ENCODE measurements at places on chromosomes 7 and 10.
A peak's percentile ranks its signal among the peaks of the same experiment; 100 is the strongest.

DNA sequence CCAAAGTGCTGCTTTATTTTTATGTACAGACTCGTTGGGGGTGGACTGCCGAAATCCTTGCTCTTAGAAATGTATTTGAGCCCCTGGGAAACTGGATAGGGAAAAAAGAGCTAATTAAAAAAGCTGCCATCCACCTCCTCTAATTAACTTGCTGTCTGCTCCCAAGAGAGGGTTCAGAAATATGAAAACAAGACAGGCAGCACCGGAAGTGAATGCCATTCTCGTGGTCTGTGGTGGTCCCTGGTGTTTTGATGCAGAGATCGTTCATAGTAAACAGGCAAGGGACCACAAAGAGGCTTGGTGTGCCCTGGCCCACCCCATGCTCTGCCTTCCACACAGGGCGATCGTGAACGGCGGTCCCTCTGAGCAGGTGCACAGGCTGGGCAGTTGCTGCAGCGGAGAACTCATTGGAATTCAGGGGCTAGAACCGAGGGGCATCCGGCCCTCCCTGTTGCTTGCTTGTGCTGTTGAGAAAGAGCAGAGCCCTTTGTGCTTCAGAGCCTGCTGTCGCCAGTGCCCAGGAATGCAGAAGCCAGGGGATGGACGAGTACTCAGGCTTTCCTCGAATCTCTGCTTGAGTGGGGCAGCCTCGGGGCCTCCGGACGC lies 79.1 kb upstream of the BTBD16 start:
- no peak for DNase-seq

- DNase-seq: no peak
Observed at GRCh38 chr7:142832417-142832816, 22.5 kb upstream of the EPHB6 start.

GRCh38 chr10:48235501-48235900 lies 39.0 kb downstream of the FRMPD2 start:
- no peak for DNase-seq

DNA sequence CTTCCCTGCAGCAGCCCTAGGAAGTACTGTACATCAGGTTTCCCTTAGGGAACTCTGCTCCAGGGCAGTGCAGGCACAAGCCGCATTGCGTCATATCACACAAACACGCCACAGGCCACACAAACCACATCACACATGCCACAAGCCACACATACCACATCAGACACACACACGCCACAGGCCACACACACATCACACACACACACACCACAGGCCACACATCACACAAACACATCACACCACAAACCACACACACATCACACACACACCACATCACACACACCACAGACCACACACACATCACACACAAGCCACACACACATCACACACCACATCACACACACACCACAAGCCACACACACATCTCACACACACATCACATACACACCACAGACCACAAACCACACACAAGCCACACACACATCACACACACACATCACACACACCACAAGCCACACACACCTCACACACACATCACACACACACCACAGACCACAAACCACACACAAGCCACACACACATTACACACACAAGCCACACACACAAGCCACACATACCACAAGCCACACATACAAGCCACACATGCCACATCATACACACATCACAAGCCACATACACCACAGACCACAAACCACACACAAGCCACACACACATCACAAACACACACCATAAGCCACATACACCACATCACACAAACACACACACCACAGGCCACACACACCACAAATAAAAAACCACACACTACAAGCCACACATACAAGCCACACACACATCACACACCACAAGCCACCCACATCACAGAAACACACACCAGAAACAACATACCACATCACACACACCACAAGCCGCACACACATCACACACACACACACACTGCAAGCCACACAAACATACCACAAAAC lies 53.4 kb downstream of the TMEM209 start:
- peak; percentile 65 for DNase-seq

GRCh38 chr7:45881759-45882464 lies 6.4 kb upstream of the IGFBP1 start:
- peak; percentile 44 for DNase-seq

DNA sequence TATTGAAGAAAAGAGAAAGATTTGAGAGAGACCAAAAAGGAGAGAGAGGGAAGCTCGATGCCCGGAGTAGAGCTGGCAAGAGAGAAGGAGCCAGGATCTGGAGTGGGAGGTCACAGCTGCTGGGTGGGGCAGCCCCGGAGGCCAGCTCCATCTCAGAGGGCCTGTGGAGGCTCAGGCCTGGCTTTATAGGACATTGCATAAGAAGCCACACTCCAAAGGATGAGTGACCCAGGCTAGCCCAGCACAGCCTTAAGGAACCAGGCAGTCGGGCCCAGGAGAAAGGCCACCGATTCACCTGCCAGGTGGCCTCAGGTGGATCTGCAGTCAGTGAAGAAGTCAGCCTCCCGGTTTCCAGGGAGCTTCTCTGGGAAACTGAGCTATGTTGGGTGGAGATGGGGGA lies 676 bp downstream of the PLAC9 start:
- no peak for DNase-seq

- DNase-seq: no peak
Observed at GRCh38 chr7:136061433-136061832, 84.3 kb upstream of the MTPN start.

GRCh38 chr7:51142741-51143385 lies 173.7 kb downstream of the COBL start:
- DNase-seq: no peak

GRCh38 chr7:5418285-5418582 lies 5.4 kb downstream of the TNRC18 start:
- no peak for DNase-seq

DNA sequence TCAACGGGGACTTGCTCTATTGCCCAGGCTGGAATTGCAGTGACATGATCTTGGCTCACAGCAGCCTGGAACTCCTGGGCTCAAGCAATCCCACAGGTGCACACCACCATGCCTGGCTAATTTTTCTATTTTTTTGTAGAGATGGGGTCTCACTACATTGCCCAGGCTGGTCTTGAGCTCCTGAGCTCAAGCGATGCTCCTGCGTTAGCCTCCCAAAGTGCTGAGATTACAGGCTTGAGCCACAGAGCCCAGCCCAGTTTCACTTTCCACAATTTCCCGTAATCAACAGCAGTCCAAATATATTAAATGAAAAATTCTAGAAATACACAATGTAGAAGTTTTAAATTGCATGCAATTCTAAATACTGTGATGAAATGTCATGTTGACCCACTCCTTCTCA lies 24.0 kb downstream of the SEPTIN14 start:
- no peak for DNase-seq

GRCh38 chr7:3482147-3482921 lies 181.3 kb downstream of the SDK1 start:
- peak; percentile 33 for DNase-seq

GRCh38 chr10:27625452-27626211 lies 120.0 kb downstream of the MKX start:
- DNase-seq: peak; percentile 76

DNA sequence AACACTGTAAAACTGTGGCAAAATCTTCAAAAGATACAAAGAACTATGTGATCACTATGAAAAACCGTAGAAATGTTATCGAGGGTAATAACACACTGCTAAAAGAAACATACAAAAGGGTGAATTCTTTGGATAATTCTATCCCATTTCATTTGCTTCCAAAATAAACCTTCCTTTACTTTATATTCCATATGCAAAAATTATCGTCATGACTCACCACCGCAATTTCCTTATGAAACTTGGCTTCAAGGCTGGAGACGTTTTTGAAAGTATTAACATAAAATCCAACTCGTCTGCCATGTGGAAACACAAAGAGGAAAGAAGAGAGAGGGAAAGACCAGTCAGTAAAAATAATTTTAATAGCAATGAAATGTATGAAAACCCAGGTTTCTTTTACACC lies 165.2 kb downstream of the AMPH start:
- peak; percentile 73 for DNase-seq

GRCh38 chr10:46235705-46236545 lies 50.9 kb upstream of the ANTXRL start:
- DNase-seq: no peak

DNA sequence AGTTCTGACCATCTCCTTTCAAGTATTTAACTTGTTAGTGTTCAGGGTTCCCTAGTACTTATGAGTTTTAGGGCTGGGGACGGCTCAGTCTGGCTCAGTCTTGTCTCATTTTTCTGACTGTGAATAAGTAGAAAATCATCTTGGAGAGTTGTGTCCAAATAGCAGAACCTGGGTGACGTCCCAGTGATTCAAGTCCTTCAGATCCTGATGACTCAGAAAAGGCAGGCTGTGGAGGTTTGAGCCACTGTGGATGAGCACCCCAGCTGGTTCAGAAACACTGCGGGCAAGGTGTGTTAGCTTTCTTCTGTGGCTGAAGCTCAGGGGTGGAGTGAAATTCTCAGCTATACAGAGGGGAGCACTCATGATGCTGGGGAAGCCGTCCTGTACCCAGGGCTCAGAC lies 154.4 kb upstream of the NPY start:
- DNase-seq: peak; percentile 78

GRCh38 chr7:29375641-29376562 lies 181.3 kb downstream of the CHN2 start:
- DNase-seq: peak; percentile 28

DNA sequence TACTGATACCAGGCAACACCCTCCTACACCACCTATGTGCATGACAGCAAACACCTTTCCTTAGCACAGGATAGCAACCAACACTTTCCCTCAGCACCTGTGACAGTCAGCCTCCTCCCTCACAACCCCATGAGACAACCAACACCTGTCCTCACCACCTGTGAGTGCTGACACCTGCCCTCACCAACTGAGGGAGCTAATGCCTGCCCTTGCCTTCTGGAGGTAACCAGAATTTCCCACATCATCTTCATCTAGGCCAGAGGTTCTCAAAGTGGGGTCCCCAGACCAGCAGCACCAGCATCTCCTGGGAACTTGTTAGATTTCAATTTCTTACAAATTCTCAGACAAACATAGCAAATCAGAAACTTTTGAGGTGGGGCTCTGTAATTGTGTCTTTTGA lies 112.5 kb downstream of the GRID1 start:
- DNase-seq: no peak

- peak; percentile 40 for DNase-seq
Observed at GRCh38 chr7:93160410-93160809, 12.2 kb upstream of the SAMD9L start.

GRCh38 chr7:2596464-2597272 lies 35.1 kb upstream of the TTYH3 start:
- no peak for DNase-seq

GRCh38 chr7:135151533-135151932 lies 3.7 kb downstream of the TMEM140 start:
- DNase-seq: no peak

DNA sequence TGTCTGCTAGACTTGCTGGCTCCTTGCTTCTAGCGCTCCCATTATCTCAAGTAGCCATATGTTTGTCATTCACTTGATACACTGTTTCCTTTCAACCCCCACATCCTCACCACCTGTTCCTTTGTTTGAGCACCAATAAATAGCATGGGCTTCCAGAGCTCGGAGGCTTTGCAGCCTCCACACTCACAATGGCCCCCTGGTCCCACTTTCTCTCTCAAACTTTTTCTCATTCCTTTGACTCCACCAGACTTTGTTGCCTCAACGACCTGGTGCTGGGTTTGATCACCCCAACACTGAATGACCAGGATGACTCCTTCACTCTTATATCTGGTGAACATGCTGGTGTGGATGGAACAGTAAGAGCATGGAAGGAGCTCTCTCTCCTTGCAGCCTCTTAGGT lies 114.5 kb upstream of the TRIM24 start:
- no peak for DNase-seq

GRCh38 chr10:99975942-99976809 lies 33.6 kb downstream of the DNMBP start:
- peak; percentile 65 for DNase-seq

DNA sequence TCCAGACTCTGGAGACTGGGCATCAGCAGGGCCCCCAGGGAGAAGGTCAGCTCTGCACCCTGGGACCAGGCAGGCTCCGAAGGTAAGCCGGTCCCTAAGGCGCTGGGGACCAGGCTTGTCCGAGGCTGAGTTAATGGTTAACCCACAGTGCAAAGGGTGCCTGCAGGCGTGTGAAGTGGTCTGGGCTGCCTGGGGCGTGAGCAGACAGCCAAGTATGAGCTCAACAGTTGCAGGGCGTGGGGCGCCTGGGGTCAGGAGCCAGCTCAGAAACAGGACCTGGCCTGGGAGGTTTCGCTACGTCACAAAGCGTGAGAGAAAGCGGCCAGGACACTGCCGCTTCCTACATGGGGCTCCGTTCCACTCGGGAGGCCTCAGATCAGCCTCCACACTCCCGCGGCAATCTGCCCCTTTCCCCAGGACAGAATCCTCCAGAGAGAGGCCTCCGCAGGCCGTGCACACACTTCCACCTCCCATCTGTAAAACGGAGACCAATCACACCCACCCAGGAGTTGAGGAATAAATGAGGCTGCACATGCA lies 16.0 kb downstream of the PDGFA start:
- DNase-seq: no peak

GRCh38 chr10:109762555-109762954 lies 160.8 kb downstream of the XPNPEP1 start:
- DNase-seq: no peak

DNA sequence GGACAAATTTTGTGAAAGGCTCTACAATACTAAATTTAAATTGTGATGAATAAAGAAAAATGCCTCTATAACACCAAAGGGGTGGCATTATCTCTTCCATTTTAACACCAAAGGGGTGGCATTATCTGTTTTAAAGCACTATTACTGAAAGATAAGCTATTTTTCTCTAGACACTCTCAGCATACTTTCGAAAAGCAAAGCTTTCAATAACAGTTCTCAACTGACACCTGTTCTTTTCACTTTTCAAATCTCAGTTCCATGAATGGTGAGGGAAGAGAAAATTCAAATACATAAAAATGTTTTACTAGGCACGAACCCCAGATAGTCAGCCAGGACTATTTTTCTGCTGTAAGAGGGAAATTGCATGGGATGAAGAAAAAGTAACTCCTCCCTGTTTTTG lies 103.8 kb downstream of the CPEB3 start:
- DNase-seq: no peak

- DNase-seq: no peak
Observed at GRCh38 chr7:27616914-27617548, 45.7 kb downstream of the HIBADH start.

- DNase-seq: no peak
Observed at GRCh38 chr7:147904219-147904576, 686.4 kb upstream of the C7orf33 start.

DNA sequence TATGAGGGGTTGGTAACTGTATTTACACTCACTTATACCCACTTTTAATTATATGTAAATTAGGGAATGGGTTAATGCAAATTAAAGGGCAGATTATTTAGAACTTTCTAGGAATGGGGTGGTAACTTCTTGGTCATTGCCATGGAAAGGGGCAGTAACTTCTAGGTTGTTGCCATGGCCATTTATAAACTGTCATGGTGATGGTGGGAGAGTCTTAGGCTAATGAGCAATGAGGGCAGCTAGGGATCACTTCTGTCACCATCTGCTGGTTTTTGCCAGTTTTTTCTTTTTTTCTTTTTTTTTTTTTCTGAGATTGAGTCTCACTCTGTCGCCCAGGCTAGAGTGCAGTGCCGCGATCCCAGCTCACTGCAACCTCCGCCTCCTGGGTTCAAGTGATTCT lies 33.1 kb downstream of the NAPEPLD start:
- DNase-seq: no peak

- peak; percentile 99 for DNase-seq
Observed at GRCh38 chr7:41579961-41580935, 122.6 kb downstream of the INHBA start.

GRCh38 chr10:74909670-74910069 lies 83.3 kb downstream of the KAT6B start:
- DNase-seq: peak; percentile 55

- DNase-seq: no peak
Observed at GRCh38 chr10:33093362-33093761, 135.3 kb upstream of the ITGB1 start.

Data from fibroblast of skin of right biceps (primary cell).